ENCODE measurements at places on chromosomes 1 and 21.

- no peak for DNase-seq
Measured at GRCh38 chr1:54795841-54796468, 5.2 kb downstream of the TTC22 start.

GRCh38 chr21:16022921-16023320 is 293.1 kb downstream of the USP25 start:
- DNase-seq: no peak

GRCh38 chr1:41225495-41225894 is 16.6 kb downstream of the SCMH1 start:
- DNase-seq: no peak

- DNase-seq: no peak
Measured at GRCh38 chr1:44519035-44519676, 114.1 kb downstream of the RNF220 start.

DNA sequence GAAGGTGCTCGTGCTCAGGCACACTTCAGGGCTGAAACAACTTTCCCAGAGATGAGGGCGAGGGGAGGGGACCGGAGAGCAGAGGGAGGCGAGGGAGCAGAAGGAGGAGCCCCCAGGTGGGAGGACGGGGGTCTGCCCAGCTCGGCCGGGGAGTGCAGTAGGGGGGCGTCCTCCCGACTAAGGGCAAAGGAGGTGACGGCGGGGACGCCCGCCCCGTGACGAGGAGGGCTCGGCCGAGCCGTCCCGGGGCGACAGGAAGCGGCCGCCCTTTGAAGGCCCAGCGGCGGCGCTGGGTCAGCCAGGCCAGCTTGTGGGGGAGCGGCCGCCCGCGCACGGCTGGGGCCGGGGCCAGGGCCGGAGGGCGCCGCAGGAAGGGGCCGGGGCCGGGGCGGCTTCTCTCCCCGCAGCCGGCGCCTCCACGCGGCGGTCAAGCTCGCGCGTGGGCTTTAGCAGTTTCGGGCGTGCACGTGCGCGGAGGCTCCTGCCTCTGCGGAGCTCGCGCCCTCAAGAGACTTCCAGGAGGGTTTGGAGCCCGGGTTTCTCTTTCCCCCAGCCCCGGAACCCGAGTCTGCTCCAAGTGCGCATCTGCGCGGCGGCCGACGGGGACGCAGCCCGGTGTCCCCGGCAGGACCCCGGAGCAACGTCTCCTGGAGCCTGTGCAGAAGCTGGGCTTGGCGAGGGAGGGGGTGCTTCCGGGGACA is 100.8 kb upstream of the SLC45A1 start:
- no peak for DNase-seq

DNA sequence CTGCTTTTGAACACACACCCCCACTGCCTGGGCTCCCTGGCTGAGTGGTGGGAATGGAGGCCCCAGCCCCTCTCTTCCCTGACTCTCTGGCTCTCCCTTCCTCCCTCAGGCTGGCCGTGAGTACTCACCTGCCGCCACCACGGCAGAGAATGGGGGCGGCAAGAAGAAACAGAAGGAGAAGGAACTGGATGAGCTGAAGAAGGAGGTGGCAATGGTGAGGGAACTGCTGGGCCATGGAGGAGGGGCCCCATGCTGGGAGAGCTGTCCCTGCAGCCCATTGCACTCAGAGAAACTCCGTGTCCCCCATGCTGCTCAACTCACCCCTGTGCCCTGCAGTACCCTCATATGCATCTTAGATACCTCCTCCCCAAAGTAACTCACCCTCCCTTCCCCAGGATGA is 5.2 kb downstream of the ATP1A2 start:
- DNase-seq: no peak

GRCh38 chr21:31526040-31526439 is 133.5 kb upstream of the SOD1 start:
- no peak for DNase-seq

GRCh38 chr1:172903581-172904220 is 147.0 kb downstream of the TNFSF18 start:
- DNase-seq: no peak

- no peak for DNase-seq
Measured at GRCh38 chr1:41743366-41743765, 175.4 kb downstream of the HIVEP3 start.

GRCh38 chr1:40053138-40053887 is 12.8 kb downstream of the CAP1 start:
- no peak for DNase-seq

GRCh38 chr1:64043976-64044375 is 159.4 kb upstream of the UBE2U start:
- no peak for DNase-seq

GRCh38 chr21:21813289-21813688 is 815.1 kb downstream of the NCAM2 start:
- DNase-seq: no peak

- no peak for DNase-seq
Measured at GRCh38 chr1:175172503-175172902, 20.1 kb downstream of the KIAA0040 start.

DNA sequence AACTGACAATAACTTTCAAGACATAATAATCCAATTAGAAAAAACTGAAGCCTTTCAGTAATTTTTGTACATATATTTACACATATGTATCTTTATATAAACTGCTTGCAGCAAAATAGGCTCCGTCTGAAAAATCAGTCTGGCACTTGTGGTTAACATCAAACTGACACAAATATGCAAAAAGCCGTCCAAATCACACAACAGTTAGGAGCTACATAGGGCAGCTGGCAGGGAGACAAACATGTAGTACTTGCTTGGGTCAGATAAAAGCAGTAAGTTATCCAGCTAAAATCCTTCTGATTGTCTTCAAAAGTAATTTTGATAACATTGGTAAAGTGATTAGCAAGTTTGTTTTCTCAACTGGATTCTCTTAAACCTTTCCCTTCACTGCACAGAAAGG is 14.7 kb upstream of the GUCA2A start:
- no peak for DNase-seq

GRCh38 chr1:8169364-8170058 is 143.4 kb upstream of the ERRFI1 start:
- DNase-seq: no peak

DNA sequence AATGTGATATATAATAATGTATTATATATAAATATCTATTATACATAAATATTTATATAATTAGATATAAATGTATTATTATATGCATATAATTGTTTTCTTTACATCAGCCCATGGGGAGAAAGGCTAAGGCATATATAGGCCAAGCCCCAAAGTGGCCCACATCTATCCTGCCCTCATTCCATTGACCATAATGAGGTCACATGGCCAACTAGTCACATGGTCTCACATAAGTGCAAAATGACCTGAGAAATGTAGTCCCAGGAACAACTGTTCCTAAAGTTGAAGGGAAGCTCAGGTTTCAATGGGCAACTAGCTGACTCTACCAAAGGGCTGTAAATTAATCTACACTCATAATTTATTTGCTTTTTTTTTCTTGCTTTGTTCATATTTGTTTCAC is 14.5 kb upstream of the CCDC185 start:
- DNase-seq: no peak

DNA sequence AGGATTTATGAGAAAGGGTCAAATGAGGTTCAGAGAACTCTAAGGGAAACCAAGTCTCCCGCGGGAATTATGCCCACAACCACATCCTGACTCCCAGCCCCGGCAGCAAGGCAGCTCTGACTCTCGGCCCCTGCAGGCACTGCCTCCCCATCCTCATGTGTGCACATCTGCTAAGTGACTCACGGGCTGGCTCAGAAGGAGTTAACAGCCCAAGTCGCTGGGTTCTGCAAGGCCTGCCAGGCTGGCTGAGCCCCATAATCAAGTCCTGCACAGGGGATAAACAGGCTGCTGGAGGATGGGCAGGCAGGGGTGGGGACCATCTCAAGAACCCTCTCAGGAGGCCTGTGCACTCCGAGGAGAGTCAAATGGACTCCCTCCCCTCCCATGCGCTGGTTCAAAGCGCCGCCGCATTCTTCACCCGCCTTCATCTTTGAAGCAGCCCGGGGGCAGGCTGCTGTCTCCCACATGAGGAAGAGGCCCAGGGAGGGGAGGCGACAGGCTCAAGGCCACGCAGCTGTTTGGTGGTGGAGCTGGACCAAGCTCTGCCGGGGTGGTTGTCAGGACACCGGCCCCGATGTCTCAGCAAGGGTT is 344.3 kb downstream of the MATN1 start:
- DNase-seq: no peak

- DNase-seq: no peak
Measured at GRCh38 chr1:207913951-207914350, 3.0 kb upstream of the CD34 start.

GRCh38 chr1:61071205-61072130 is 10.9 kb upstream of the NFIA start:
- DNase-seq: no peak

- no peak for DNase-seq
Measured at GRCh38 chr21:29678626-29679025, 261.2 kb downstream of the GRIK1 start.

DNA sequence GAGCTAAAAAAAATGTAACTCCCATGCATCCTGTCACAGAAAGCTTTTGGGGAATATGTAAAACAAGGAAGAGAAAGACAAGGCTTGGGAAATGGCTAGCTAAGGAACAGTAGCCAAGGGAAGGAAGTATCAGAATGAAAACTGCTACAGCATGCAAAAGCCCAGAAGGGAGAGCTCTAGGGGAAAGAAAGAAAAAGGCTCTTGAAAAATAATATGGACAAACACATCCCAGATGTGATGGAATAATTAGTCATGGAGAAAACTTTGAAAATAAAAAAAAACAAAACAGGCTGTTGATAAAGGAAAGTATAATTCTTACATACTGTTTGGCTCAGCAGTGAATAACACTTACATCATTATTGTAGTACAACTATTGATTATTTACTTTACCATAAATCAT is 47.9 kb upstream of the VCAM1 start:
- DNase-seq: no peak

- no peak for DNase-seq
Measured at GRCh38 chr1:3003941-3004270, 17.4 kb upstream of the ACTRT2 start.

DNA sequence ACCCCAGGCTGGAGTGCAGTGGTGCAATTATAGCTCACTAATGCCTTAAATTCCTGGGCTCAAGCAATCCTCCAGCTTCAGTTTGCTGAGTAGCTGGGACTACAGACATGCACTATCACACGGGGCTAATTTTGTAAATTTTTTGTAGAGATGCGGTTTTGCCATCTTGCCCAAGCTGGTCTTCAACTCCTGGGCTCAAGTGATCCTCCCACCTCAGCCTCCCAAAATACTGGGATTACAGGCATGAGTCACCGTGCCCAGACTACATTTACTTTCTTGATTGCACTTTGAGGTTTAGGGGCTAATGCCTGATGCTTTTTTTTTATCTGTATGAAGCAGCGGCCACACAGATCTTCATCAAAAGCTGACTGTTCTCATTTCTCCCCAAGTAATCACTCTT is 124.6 kb downstream of the KIF26B start:
- no peak for DNase-seq

DNA sequence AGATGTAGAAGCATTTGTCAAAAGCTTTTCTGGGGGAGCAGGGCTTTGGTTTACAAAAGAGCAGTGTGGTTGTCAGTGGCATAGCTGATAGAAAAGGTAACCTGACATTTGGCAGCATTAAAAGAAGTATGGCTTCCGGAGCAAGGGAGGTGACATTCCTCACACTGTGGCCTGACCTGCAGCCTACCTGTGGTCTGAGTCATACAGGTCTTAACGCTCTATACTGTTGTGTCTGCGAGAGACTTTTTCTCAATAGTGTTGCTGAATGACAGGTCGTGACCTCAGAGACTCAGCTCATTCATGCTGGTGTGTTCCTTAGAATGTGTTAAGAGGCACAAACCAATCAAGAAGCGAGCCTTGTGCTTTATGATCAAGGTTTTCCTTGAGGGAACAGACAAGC is 19.3 kb downstream of the PHGDH start:
- DNase-seq: no peak

DNA sequence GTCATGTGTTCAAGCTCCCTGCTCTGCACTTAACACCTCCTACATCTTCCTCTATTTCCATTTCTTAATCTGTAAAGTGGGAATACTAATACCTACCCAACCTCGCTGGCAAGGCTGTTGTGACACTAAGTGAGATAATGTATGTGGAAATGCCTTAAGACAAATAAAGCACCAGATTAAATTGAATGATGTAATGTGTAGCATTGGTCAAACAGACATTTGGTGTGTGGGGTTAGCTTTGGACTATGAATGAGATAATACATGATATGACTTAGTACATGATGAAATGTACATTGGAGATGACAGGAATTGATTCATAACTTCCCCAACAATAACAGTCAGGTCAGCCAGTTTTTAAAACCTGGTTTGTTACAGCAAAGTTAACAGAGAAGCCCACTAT is 5.2 kb downstream of the AMPD1 start:
- no peak for DNase-seq

DNA sequence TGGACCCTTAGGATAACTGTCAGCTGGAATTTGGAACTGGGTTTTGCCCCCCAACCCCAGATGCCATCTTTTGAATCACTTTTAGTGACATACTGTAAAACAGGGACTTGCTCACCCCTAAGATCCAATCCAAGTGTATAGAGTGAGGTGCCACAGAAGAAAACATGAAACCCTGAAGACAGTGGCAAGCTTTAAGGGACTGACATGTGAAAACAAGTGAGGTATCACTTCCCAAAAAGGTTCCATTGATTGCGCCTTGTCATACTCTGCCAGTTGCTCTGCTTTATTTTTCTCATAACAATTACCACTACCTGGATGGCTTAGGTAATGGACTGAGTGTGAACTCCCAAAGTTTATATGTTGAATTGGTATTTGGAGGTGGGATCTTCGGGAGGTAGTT is 115.6 kb downstream of the CSMD2 start:
- DNase-seq: no peak

DNA sequence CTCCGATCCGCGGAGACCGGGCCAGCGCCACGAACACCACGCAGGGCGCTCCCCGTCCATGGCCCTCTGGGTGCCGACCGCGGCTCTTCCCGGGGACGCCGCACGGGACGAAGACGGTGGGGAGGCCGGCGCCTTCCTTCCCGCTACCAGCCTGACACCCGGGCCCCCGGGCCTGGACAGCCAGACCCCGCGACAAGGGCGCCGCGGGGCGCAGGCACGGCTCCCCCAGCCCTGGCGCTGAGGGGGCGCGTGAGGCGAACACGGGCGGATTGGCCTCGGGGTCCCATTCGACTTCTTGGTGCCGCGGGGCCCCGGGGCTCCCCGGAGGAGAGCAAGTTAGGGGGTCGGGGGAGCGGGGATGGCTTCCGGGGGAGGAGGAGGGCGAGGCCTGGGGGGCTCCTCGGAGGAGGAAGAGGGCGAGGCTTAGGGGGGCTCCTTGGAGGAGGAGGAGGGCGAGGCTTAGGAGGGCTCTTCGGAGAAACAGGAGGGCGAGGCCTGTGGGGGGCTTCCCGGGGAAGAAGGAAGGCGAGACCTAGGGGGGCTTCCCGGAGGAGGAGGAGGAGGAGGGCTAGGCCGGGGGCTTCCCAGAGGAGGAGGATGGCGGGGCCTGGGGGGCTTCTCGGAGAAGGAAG is 537 bp upstream of the KLHL17 start:
- no peak for DNase-seq

GRCh38 chr1:9451081-9451480 is 88.2 kb upstream of the SLC25A33 start:
- no peak for DNase-seq

DNA sequence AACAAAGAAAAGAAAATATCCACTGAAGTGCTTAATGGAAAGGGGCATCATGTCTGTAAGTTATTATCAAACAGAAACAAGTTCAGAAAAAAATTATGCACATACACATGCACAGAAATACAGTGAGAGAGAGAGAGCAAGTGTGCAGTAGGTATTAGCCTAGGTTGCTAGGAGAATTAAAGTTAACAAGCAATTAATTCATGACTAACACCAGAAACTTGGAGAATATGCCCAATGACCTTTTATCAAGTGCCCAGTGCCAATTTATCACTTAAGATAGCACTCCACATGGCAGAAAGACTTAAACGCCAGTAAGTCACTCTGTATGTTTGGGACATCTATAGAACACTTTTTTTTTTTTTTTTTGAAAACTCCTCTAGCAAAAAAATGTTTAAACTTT is 56.2 kb upstream of the SLC16A1 start:
- DNase-seq: no peak

All from activated CD8-positive, alpha-beta memory T cell treated with anti-CD3 and anti-CD28 coated beads for 1 hour (primary cell).